Pons (tissue), 1 donor: ENCODE measurements at places on chromosomes 4 and X.

DNA sequence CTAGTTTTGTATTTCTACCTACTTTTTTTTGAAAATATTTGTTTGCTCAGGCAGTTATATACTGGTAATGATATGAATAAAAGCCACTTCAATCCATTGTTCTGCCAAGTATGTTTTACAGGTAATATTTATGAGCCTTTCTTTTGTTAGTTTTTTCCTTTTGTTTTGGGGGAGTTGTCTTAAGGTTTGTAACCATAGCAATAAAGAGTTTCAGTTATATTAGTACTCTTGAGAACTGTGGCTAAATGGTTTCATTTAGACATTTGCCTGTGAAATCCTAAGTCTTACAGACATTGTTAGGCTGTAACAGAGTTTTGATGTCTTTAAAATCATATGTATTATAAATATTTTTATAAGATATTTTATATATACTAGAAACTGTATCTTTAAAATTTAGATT lies 150.1 kb downstream of the DIPK2B start:
- no peak for DNase-seq

DNA sequence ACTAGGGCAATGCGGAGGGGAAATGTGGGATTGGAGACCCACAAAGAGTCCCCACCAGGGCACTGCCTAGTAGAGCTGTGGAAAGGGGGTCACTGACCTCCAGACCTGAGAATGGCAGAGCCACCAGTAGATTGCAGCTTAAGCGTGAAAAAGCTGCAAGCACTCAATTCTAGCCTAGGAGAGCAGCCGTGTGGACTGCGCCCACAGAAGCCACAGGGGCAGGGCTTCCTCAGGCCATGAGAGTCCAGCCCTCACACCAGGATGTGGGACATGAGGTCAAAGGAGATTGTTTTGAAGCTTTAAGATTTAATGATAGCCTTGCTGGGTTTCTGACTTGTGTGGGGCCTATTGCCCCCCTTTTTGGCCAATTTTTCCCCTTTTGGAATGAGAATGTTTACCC lies 379.0 kb downstream of the INPP4B start:
- DNase-seq, result no peak

DNA sequence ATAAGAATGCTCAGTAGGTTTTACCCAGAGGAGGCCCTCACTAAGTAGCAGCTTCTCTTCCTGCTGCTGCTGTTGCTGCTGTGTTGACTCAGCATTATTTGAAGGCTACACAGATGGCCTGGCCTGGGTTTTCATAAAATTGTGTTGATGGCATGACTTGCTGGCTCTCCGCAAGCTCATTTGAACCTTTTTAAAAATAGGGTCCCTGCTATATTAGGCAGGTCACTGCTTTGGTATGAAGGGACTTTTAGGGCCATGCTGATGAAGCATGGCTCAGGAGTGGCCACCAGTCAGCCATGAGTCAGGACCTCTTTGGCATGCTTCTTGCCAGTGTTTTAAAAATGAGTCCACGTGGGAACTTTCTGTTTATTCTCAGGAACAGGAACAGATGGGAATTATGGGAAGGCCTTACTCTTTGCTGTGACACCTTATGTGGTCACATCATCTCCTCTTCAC lies 128.7 kb downstream of the MID1IP1 start:
- DNase-seq, result peak; percentile 20

DNA sequence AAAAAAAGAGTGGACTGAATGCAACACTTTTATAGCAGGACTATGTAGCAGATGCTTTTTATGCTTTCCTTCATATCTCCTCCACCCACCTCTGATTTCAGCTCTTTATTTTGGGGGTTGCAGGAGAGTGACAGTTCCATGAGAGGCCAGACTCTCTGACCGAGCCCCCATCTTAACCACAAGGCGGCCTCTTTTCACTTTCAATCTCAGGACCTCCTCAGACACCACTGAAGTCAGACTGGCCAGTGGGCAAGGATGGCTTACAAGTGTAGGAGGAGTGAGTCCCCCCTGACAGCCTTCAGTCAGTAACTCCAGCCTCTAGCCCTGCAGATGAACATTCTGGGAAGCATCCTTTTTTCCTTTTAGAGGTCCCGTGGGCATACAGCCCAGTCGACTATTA lies 140.8 kb downstream of the FRAS1 start:
- no peak for DNase-seq

- no peak for DNase-seq
Measured at GRCh38 chr4:22911285-22911684, 218.5 kb downstream of the GBA3 start.

DNA sequence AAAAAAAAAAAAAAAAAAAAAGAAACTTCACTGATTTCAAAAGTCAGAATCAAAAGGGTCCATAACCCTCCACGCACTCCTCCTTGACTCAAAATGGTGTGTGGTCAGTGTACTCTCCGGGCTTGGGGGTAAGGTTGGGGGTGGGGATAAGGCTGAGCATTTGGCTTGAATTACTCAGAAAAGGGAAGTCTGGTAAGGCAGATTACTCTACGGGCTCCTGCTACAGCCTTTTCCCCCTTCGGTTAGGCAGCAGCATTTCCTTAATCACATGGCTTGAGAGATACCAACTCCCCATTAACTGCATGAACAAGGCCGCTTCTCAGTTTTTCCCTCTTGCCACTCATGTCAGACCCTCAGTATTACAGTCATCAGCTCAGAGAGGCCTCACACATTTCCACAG lies 135.4 kb upstream of the DUSP21 start:
- DNase-seq, result no peak

DNA sequence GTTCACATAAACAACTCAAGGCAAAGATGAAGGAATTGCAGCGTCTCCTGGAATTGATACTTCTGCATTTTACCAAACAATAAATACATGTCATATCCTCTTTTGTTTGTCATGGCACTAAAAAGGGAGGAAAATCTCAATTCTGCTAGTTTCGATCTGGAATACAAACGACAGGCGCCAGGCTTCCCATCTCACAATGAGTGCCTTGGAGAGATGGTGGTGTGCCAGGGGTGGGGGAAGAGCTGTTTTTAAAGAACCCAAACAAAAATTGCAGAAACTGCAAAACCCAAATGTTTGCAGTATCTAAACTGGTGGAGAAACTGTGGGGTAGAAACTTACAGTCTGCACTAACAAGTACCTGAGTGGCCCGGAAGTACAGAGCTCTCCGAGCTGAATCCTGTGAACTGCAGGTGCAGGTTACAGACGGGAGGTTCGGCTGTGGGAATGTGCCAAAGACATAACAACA lies 53.0 kb upstream of the KLF3 start:
- DNase-seq, result peak; percentile 59

GRCh38 chrX:149504226-149504914 lies 736 bp downstream of the IDS start:
- DNase-seq, result peak; percentile 27

- no peak for DNase-seq
Measured at GRCh38 chr4:28772066-28772465, 1911.4 kb downstream of the STIM2 start.

- DNase-seq, result no peak
Measured at GRCh38 chr4:149719806-149720205, 95.8 kb downstream of the IQCM start.

- no peak for DNase-seq
Measured at GRCh38 chr4:157574606-157575005, 354.1 kb downstream of the GRIA2 start.

GRCh38 chr4:113181289-113182007 lies 132.0 kb downstream of the ANK2 start:
- no peak for DNase-seq

DNA sequence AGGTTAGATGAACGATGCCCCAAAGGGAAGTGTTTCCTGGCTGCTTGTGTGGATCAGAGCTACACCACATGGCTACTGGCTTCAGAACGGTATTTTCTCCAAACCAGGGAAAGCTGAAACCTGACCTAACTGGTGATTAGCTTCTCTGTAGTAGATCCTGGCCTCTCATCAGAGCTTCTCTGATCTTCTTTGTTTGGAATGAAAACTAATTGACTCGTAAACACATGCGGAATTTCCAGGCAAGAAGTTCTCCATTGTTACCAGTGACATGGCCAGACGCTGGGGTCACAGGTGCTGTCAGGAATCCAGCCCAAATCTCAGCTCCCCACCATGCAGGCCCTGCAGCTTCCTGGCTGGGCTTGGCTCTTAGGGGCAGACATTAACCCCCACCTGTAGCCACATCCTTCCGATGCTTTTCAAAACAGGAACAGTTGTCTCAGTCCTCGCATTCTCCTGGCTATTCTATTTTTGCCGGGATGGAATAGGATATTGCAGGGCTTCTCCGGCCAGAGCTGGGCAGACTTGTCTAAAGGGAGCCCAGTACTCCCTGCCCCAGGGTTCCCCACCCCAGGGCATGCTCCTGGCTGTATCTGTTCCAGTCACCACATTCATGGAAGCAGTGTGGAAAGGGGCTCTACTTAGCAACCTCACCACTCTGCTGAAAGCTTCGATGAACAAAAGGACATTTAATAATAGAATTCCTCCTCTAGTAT lies 305.4 kb upstream of the F9 start:
- no peak for DNase-seq

DNA sequence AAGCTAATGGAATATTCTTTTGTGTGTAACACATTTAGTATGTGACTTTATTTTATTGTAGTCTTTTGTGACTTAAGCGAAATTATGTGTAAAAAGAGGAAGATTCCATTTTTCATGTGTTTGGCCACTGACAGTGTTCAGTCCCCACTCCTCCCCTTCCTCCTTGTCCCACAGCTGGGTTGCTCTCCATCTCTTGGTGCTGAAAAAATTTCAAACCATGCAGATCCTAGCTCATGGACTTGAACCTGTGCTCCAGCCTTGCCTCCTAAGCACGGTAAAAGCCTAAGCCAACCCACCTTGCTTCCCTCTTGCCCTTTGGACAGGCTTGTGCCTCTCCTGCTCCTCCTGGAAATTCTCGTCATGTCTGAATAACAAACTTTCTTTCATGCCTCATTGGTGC lies 2008.5 kb upstream of the TENM3 start:
- no peak for DNase-seq

DNA sequence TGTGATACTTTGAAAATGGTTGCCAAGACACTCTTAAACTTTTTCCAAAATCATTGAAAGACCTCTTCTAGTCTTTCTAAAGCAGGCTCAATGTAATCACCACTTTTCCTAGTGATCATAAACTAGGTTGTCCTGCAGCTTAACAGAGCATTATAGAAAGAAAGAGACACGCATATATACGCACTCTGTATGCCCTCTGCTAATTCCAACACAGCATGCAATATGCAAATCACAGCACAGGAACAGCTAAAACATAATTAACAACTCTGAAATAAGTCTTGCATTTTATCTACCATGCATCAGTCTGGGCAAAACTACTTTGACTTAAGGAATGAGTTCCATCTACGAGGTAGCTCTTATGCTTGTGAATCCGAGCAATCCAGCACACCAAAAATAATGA lies 94.6 kb downstream of the COL25A1 start:
- DNase-seq, result no peak

DNA sequence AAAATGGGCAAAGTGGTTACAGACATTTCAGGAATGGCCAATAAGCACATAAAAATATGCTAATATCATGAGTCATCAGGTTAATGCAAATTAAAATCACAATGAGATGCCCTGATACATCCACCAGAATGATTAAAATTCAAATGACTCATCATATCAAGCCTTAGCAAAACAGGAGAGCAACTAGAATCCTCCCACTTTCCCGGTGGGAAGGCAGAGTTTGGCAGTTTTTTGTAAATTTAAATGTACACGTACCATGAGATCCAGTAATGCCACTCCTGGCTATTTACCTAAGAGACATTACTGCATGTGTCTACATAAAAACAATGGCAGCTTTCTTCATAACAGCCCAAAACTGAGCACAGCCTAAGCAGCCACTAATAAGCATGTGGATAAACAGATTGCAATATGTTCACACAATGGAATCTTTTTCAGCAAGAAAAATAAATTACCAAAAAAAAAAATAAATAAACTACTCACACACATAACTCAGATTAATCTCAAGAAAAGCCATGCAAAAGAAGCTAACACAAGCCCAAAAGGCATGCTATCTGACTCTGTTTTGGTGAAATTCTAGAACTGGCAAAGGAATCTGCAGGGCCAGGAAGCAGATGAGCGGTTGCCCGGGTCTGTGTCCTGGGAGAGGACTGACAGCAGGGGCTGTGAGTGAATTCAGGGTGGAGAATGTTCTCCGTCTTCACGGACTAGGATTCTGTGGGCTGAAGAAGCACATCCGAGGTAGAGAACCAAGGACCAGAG lies 48.8 kb downstream of the AFAP1 start:
- DNase-seq, result no peak

- no peak for DNase-seq
Measured at GRCh38 chr4:153725136-153725830, 34.5 kb downstream of the RNF175 start.

DNA sequence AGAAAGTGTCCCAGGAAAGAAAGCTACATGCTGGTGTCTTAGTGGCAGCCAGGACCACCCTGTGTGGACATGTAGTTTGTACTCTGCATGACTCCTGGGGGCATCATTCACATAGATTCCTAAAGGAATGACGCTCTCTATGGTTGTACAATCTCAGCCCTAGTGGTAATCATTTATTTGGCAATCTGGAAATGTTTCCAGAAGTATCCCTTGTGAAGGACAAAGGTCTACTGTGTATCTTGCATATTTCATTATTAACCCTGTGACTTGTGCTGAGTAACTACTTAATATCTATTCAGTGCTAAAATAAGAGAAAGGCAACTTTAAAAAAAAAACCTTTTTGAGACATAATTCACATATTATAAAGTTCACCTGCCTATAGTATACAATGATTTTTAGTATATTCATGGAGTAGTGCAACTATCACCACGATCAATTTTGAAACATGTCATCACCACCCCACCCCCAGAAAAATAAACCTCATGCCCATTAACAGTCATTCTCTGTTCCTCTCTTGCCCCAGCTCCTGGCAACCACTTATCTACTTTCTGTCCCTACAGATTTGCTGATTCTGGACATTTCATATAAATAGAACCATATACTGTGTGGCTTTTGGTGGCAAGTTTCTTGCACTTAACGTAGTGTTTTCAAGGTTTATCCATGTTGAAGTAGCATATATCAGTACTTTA lies 51.7 kb downstream of the SHROOM3 start:
- DNase-seq, result no peak

GRCh38 chr4:6134612-6135220 lies 65.6 kb downstream of the JAKMIP1 start:
- peak; percentile 26 for DNase-seq

DNA sequence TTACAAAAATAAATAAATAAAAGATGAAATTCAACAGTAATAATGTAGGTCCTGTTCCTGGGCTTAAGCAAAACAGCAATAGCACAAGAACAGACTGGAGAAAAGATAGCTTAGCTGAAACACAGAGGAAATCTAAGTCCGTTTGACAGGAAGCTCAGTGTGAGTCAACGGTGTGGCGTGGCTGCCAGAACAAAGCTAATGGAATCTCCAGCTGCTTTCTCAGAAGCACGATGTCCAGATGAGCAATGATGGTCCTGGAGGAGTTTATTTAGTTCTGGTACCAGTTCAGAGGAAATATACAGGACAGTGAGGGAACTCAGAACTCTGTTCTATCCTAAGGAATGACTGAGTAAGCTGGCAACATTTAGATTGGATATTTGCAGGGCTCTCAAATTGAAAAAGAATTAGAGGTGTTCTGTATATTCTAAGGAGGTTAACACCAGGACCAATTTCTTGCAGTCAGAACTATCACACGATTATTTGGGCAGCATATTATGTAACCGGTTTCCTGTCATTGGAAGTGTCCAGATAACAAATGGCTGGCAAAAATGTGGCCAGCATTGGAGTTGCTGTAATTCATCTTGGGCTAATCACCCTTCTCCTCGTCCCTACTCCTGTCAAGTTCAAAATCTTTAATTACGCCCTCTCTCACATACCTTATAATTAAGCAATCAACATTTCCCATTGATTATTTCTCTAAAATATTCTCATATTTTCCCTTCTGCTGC lies 12.7 kb downstream of the GAB3 start:
- no peak for DNase-seq

GRCh38 chrX:153646620-153647373 lies at the start of gene DUSP9:
DUSP9 (plus strand) TSS chrX:153647203; CDS start chrX:153647954, 751 bp downstream.
- no peak for DNase-seq
